ENCODE measurements at places on chromosomes 13 and 19.

DNA sequence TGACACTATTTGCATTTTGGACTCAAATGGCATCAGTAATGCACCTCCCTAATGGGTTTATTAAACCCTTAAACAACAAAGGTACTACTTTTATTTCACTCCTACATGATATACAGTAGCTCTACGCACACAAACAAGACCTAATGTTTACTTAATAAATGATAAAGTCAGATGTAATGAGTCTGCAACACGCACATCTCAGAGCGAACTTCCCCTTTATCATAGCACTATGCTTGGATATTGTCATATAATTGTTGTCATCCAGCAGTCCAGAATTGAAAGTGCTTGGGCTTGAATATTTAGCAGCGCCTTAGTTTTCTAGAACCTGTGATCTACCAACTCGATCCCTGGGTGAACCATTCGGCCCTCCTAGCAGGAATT lies 772 bp downstream of the PARP4 start:
- DNase-seq = no peak

GRCh38 chr19:55498246-55498840 lies 10.1 kb downstream of the SSC5D start:
- DNase-seq = no peak

- DNase-seq = peak; percentile 70
These were observed 63.4 kb downstream of the EFNB2 start for GRCh38 chr13:106471957-106472543.

DNA sequence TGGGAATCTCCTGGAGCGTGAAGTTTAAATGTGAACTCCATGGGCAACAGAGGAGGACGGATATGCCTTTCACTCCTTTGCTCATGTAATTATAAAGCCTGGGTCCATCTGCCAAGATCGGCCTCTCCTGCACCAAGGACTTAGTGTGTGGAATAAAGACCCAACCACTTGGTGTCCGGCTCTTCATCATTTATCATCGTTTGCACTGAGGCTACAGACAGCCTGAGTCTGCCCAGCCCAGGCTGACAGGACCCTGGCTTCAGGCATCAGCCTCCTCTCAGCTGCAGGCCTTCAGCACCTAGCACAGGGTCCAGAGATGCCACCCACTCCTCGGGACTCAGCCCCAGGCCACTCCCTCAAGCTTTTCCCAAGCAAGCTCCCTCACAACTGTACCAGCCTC lies 206.8 kb upstream of the IPO5 start:
- no peak for DNase-seq

GRCh38 chr13:28324181-28324789 lies 170.6 kb downstream of the FLT1 start:
- DNase-seq = peak; percentile 81

GRCh38 chr19:48961051-48961649 lies 4.0 kb upstream of the FTL start:
- no peak for DNase-seq

GRCh38 chr19:44850641-44851109 lies 4.6 kb downstream of the NECTIN2 start:
- no peak for DNase-seq

GRCh38 chr13:44848920-44849676 lies 140.2 kb downstream of the NUFIP1 start:
- DNase-seq = no peak

DNA sequence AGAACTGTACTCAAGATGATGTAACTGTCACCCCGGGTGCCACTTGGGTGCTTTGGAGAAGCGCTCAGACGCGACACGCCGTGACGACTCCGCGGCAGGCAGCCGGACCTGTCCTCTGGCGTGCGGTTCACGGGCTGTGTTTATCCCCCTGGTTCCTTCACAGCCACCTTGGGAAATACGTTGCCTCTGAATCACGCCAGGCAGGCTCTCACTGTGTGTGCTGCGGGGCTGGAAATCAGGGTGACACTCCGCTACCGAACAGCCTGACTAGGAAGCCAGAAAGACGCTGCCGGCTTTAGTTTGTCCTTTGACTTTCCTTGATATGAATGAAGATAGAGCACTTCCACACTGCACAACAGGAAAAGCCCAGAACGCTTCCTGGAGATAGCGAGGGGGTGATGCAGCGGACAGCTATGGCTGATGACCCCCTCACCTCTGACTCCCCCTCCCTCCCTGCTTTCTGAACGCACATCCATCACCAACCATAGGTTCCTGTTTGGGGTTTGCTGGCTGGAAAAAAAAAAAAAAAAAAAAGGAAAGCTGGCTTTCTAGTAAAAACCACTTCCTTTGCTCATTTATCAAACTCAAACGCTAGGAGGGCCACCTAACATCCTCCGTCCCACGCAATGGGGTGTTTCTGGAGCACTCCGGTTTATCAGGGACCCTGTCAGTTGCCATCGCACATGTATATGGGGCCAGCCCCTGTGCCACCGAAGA lies 3.7 kb upstream of the GP6 start:
- DNase-seq = no peak

DNA sequence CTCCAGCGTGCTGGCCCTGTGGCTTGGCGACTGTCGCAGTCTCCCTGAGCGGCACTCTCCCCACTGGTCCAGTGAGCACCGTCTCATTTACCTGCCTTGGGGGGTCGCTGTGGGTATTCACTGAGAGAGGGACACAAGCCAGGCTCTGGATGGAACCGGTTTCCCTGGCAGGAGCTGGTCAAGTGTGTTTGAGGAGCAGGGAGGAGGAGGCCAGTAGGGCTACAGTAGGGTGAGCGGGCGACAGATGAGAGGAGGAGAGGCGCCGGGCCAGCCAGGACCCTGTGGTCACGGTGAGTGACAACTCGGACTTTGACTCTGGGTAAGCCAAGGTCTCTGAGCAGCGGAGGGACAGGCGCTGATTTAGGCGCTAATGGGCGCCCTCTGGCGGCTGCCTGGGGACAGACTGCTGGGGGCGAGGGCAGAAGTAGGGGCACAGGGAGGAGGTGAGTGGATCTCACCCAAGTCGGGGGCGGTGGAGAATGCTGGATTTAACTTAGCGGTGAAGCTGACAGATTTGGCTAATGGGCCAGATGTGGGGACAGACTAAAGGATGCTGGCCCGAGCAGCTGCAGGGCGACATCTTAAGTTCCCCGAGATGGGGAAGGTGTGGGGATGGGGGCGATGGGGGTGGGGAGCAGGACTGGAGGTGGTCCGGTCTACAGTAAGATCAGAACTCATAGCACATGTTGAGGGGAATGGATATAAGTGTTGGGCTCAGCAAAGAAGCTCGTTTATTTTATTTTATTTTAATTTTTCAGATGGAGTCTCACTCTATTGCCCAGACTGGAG lies 4.7 kb upstream of the PRMT1 start:
- peak; percentile 95 for DNase-seq

DNA sequence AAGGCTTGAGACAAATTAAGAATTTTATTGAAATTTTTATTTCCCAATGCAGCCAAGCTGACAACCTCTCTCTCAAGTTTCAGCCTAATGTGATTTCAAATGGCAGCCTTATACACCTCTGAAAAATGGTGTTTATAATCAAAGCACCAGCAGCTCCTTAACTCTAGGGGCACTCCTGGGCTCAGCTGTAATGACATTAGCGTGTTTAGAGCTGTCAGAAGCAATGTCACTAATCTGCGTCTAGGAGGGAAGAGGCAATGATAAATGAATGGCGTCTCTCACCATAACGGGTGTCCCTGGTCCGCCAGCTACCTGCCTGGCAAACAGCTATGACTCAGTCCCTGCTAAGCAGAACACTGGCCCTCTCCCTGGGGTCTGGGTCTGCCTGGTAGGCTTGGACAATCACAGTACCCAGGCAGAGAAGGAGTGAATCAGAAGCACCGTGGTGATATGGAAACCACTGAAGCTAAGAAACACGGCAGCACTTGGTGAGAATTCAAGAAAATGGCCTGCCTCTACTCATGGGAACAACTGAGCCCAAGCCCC lies 131.8 kb upstream of the VSTM2B start:
- DNase-seq = no peak

DNA sequence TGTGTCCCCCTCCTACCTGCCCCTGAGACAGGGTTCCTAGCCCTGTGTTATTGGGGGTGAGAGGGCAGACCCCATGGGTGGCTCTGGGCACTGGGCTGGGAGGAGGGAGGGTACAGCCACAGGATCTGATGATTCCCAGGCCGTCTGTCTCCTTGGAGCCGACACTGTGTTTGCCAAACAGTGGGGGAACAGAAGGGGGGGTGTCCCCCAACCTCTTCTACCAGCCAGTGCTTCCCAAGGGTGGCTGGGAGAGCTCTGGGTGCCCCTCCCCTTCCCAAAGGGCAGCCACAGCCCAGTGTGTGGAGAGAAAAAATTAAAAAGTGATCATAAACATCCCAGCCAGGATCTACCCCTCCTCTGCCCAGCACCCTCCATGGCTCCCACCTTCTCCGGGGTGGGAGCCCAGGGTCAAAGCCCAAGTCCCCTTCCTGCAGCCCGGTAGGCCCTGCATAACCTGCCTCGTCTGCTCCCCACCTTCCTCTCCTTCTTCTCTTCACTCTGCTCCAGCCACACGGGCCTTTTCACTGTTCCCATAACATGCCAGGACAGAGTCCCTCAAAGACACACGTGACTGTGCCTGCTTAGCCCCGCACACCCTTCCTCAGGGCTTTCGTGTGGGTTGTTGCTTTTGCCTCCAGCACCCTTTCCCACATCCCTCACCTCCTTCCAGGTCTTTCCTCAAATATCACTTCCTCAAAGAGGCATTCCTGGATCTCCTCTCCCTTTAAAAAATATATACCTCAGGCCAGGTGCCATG lies 1.4 kb upstream of the PLIN4 start:
- no peak for DNase-seq

DNA sequence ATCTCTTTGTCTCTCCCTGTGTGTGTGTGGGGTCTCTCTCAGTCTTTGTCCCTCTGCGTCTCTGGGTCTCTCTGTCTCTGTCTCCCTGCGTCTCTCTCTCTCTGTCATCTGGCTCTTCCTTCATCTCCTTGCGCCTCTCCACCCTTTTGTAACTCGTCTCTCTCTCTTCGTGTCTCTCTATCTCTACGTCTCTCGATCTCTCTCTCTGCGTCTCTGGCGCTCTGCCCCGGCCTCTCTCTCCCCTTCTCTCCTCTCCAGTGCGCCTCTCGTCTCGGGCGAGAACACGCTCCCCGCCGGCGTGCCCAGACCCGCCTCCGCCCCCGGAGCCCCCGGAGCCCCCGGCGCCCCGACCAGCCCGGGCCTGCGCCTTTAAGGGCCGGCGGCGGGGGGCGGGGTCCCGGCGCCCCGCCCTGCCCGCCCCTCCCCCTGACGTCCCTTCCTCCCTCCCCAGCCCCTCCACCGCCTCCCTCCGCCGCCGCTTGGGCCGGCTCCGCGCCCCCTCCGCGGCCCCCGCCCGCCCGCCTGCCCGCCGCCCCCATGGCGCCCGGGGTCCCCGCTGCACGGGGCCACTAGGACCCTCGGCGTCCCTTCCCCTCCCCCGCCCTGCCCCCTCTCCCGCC lies at the start of gene MARK4:
Gene MARK4, plus strand, starts transcription at position 440 of the 620 bp plus-strand sequence. CDS start 318 bp downstream, outside the sequence.
- no peak for DNase-seq

DNA sequence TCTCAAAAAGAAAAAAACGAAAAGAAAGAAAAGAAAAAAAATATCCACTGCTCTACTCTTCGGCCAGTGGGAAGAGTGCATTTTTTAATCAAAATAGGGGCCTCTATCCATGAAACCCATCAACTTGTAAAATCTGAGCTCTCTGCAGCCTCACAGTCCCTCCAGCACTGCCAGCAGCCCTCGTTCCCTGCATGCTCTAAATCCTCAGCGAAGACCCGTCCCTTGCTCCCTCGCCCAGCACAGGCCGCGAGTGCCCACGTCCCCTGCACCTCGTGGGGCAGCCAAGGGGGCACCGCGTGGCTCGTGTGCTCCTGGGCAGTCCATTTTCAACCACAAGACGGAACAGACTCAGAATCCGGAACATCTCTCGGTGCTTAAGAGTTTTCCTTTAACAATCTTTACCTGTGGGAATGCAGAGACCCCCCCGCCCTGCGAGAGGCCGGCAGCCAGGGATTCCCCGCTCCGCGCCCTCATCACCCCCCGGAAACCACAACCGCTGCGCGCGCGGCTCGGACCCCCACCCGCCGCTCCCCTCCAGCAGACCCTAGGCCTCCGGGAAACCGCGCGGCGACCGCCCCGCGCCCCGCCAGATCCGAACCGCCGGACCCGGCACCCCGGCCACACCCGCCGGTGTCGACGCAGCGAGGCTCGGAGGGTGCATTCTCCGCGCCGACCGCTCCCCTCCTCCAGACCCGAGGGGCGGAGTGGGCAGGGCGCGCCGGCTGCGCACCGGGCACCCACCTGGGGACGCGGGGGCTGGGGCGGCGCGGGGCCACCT lies 638 bp downstream of the ANKRD27 start:
- DNase-seq = no peak

GRCh38 chr19:6066661-6067646 lies 43.3 kb downstream of the RFX2 start:
- no peak for DNase-seq

- DNase-seq = no peak
These were observed 147.9 kb downstream of the PAN3 start for GRCh38 chr13:28286263-28286662.

DNA sequence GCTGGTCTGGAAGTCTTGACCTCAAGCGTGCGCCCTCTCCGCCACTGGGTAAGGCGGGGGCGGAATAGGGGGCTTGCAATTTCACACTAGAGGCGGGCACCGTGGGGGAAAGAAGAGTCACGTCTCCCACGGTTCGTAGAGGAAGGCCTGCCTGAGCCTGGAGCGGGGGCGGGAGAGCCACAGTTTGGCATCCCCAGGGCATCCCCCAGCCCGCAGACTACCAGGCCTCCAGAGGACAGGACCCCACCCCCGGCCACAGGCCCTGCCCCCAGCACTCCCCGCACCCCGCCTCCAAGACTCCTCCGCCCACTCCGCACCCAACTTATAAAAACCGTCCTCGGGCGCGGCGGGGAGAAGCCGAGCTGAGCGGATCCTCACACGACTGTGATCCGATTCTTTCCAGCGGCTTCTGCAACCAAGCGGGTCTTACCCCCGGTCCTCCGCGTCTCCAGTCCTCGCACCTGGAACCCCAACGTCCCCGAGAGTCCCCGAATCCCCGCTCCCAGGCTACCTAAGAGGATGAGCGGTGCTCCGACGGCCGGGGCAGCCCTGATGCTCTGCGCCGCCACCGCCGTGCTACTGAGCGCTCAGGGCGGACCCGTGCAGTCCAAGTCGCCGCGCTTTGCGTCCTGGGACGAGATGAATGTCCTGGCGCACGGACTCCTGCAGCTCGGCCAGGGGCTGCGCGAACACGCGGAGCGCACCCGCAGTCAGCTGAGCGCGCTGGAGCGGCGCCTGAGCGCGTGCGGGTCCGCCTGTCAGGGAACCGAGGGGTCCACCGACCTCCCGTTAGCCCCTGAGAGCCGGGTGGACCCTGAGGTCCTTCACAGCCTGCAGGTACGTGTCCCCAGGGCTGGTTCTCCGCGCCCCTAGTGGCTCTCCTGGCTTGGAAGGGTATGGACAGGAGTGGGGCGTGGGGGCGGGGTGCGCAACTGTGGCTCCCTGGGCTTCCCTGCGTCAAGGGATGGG lies at the start of gene ANGPTL4:
Gene ANGPTL4, plus strand, starts transcription at position 353 of the 969 bp plus-strand sequence. Its CDS starts 167 bp downstream, at position 520.
- DNase-seq = no peak

All from H1 (cell line).